ENCODE measurements at places on chromosomes 1 and 21.

- no peak for DNase-seq
Observed at GRCh38 chr1:233016798-233017197, 66.4 kb downstream of the NTPCR start.

- DNase-seq: no peak
Observed at GRCh38 chr1:172756024-172756423, 97.1 kb downstream of the FASLG start.

GRCh38 chr1:151009206-151009587 lies 948 bp downstream of the PRUNE1 start:
- no peak for DNase-seq

DNA sequence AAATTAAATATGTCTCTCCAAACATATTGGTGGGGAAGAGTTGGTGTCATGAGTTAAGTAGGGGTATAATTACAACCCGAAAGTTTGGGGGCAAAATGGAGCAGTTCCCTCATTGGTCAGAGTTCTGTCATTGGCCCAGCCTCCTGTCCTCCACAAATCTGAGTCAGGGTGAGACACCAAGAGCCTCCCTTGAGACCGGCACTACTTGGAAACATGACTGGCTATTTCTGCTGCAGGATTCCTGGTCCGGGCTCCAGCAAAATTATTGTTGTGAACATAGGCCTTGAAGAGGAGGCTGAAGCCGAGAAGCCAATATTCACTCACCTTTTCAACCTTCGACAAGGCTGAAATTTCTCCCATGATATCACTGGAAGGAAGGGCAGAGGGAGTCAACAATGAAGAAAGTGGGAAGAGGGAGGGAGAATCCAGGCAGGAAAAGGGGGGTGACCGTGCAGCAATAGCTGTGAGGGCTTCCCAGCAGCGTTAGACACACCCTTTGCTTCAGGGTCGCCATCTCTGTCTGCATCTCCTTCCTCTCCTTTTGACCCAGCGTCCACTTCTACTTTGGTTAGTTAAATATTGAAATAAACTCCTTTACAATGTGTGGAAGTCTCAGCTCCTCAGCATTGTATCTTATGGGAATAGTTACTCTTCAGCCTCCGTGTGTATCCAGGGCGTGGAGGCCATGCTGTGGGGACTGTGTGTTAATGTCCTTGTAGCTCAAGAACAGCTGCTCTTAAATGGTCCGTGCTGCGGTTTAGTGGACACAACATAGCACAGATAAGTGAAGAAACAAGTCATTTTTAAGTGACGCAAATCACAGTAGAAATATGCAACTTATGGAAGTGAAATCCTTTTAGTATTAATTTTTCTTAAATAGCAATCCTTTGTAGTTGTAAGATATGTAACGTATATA lies 307.4 kb downstream of the DISC1 start:
- no peak for DNase-seq

DNA sequence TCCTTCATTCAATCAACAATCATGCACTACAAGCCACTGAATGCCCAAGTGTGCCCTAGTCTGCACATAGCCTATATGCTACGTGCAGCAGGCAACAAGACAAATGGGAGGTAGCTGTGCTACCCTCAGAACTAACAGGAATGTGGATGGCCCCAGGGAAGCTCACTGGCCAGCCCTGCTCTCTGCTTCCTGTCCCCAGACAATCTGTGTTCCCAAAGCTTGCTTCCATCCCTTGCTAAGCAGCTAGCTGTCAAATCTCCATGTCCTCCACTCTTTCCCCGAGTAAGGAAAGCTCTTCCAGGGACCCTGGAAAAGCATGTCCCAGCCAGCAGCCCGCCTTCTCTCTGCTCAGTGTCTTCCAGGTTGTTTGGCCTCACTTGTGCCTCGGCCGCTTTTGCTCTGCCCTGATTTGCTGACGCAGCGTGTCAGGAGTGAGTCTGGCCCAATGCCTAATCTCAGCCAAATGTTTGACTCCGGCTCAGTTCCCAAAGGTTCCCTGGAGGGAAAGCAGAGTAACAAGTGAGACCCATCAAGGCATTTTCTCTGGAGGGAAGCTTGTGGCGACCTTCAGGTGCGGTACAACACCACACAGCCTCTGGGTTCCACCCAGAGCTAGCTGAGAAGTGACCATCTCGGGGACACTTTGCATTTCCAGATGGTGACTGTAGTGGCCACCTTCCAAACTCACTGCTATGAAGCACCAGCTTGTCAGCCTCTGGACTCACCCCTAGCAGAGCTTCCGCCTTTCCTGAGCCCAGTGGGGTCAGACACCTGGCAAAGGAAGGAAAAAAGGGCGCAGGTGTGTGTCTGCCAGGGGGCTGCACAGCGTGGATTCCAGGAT lies 243.4 kb downstream of the RHOU start:
- DNase-seq: no peak

DNA sequence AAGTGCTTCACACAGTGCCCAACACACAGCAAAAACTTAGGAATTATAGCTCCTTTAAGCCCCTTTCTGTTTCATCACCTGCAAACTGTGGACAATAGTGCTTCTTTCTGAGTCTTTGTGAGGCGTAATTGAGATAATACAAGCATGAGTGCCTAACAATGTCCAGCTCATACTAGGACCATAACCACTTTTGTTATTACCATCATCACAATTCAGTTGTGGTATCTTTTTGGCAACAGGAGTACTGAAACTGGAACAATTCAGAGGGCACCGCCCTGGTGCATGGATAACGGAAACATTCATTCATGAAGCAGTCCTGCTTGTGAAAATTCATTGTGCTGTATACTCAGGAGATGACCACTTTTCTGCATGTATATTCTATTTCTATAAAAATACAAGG lies 18.2 kb downstream of the DNAJC11 start:
- DNase-seq: no peak

DNA sequence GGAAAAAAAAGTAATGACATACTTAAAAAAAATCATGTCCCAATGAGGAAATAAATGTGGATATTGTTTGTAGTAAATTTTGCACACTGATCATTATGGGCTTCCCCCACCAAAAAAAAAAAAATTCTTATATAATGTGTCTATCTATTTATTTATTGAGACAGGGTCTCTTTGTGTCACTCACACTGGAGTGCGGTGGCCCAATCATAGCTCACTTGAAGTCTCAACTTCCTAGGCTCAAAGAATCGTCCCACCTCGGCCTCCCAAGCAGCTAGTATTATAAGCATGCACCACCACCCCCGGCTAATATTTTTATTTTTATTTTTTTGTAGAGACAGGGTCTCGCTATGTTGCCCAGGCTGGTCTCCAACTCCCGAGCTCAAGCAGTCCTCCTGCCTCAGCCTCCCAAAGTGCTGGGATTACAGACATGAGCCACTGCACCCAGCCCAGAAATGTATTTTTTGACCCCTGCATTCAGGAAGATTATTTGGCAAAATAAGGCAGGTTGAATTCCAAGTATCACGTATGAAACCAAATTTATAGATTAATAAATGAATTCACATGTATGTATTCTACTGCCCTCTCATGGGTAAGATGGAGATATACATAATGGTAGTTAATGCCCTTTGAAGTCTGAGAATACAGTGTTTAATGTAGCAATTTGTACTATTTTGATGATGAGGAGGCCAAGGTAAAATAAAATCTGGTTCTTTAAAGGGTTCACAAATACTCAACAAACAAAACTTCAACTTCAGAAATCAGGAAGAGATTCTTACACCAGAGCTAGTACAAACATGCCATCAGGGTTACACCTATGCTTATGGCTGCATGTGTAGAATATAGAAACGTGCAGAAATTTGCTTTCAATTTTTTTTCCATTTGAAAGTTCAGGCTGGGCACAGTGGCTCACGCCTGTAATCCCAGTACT lies 1.4 kb upstream of the DENND2C start:
- no peak for DNase-seq

GRCh38 chr1:34715139-34715538 lies 39.7 kb upstream of the GJB5 start:
- DNase-seq: no peak

- DNase-seq: no peak
Observed at GRCh38 chr1:6343506-6344405, 49.8 kb downstream of the ACOT7 start.

DNA sequence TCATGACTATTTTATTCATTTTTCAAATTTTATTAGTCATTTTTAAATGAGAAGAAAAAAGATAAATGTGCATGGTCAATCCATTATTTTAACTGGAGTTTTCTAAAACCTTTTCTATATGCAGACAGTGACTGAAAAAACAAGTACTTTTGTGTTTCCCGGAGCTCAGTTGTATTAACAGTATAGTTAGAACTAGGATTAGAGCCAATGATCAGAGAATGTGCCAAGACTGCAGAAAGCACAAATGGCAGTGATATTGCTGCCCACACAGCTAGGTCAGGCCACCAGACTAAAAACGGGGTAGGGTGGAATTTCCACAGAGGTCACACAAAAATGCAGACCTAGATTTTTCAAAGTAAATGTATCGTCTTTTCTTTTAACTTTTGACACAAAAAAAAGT lies 163.1 kb upstream of the GRIK3 start:
- no peak for DNase-seq

DNA sequence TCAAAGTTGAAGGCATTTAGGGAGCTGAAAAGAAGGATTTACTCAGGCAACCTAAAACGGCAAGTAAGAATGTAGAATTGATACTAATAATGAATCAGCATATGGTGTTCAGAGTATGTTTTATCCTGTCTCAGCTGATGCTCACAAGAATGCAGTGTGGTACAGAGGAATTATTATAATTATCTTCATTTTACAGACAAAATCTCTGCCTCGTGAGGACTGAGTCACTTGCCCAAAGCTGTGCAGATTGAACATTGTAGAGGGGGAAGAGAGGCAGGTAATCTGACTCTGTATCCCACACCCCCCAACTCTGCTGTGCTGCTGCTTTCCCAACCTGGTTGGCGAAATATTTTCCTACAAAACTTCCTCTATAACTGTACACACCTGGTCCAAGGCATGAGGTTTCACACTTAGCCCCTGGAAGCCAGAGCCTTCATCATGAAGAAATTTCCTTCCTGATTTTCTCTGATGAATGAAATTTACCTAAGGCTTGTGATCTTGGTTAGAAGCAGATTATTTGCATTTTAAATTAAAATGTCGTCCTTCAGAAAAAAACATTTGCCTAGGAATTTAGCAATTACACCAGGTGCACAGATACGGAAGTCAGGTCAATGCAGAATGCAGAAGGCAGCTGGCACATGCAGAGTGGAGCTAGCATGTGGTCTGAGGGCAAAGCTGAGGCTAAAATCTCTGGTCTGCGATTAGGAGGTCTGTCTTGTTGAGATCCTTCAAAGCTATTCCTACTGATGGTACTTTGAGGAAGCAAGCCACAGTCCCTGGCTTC lies 52.8 kb downstream of the DPT start:
- no peak for DNase-seq

- no peak for DNase-seq
Observed at GRCh38 chr1:70044832-70045231, 160.5 kb downstream of the LRRC40 start.

GRCh38 chr1:111732718-111733117 lies 6.5 kb downstream of the INKA2 start:
- DNase-seq: no peak

DNA sequence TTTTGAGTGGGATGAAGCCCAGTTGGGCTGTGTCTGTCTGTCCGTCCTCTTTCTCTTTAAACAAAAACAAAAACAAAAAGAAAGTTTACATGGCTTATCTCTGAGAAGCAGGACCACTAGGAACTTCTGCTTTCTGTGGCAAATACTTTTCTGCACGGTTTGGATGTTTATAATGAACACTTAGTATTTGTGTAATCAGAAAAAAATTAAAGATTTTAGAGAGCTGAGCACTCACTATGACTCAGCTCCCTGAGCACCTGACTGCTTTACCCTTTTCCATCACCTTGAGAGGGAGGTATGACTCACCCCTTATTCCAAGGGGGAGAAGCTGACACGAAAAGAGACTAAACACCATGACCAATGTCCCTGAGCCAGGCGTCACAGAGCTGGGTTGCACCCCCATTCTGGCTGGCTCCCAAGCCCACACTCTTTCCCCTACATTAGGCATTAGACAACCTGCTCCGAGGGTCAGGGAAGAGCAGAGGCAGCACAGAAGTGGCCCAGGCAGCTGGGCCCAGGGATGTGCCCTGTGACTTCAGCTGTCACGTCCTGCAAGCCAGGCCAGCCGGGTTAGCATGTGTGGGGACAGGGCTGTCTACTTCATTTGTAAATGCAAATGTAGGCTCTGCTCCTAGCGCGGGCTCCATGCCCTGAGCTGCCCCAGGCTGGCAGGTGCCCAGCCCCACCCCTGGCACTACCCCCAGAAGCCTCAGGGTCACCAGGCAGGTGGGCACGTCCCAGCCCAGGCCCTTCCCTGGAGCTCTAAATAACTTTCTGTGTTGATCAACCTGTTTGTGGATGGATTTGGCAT lies 30.4 kb downstream of the RAP1GAP start:
- DNase-seq: no peak
